ENCODE measurements at places on chromosomes 13 and 19.

DNA sequence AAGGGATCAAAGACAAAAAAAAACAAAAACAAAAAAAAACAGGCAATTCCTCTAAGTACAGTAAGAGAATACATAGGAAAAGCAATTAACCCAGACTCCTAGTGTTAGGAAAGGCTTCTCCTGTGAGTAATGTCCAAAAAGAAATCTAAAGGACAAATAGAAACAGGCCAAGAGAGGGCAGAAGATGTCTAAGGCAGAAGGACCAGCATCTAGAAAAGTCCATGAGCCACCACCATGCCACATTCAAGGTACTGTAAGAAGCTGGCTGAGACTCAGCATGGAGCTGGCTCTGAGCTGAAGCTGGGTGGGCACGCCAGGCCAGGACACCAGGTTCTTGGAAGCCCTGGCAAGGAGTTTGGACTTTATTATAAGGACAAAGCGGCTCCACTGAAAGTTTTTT, 118.1 kb upstream of the FRY start:
- no peak for DNase-seq

GRCh38 chr13:45718063-45718462, 15.9 kb downstream of the CBY2 start:
- no peak for DNase-seq

- DNase-seq: no peak
These were observed 53.5 kb downstream of the KATNAL1 start for GRCh38 chr13:30253830-30254229.

- DNase-seq: peak; percentile 13
These were observed 50.7 kb downstream of the ZNF723 start for GRCh38 chr19:22882797-22883196.

DNA sequence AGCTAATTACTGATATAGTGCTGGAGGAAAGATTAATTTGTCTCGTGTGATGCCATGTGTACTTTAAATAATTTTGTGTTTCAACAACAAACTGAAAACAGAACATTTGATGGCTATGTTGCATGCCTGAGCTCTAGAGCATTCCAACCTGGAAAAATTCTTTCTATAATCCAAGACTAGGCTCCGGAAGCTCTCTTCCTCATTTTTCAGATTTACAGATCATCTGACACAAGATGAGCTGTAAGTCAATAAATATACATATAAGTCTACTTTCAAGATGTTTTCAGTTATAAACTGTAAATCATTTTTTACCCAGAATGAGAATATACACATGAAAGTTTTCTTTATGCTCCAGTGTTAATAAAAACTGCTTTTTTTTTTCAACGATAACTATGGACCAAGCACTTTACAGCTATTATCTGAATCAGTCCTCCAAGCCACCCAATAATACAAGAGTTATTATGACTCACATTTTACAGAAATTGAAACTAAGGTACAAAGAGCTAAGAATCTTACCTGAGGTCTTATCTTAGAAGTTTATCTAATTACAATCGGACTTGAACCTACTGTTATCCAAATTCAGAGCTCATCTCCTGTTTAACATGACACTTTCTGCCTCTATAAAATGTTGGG, 6.4 kb upstream of the FOXO1 start:
- no peak for DNase-seq

DNA sequence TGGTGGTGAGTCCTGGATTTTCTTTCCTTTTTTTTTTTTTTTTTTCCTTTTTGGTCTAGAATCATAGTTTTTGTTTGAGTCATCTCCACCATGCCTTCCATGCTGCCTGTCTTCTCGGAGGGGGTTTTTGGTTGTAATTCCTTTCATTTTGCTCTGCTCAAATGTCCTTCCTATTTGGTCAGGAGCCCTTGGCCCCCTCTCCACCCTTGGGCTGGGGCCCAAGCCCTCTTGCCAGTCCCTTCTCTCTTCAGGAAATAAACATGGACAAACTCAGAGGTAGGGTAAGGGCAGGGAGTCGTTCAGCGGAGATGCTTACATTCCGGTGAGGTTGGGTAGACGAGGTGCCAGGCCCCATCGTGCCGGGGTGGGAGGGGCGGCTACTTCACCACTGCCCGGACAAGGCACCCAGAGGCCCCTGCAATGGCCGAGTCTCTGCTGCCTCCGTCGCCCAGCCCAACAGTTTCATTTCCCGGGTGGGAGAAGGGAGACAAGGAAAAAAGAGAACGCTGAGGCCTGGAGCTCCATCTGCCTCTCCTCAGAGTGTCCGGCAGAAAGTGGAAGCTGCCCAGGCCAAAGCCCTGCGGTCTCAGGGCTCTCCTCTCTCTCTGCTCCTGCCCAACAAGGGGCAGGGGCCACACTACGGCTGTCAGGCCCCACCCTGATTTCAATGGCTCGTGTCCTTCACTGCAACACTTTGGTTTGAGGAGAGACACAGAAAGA, 12.7 kb downstream of the ZNF574 start:
- DNase-seq: no peak

GRCh38 chr19:52020506-52020905, 7.7 kb downstream of the ZNF614 start:
- DNase-seq: no peak

DNA sequence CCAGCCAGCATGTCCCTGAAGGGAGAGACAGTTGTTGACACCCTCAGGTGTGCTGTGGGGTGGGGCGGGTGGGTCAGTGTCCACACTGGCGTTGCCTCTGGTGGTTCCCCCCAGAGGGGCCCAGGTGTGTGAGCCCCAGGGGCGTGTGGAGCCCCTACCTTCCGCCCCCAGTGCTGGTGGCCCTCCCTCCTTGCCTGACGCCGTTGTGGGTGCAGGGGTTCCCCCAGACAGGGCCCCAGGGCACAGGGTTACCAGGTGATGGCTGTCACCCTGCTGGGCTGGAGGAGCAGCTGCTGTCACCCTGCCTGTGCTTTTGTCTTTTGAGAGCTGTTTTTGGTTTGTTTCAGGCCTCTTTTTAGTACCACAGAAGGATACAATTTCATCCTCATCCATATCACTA, 27.2 kb downstream of the ATP4B start:
- no peak for DNase-seq
